Femur (tissue), 1 donor: ENCODE measurements at places on chromosomes 1 and 21.

DNA sequence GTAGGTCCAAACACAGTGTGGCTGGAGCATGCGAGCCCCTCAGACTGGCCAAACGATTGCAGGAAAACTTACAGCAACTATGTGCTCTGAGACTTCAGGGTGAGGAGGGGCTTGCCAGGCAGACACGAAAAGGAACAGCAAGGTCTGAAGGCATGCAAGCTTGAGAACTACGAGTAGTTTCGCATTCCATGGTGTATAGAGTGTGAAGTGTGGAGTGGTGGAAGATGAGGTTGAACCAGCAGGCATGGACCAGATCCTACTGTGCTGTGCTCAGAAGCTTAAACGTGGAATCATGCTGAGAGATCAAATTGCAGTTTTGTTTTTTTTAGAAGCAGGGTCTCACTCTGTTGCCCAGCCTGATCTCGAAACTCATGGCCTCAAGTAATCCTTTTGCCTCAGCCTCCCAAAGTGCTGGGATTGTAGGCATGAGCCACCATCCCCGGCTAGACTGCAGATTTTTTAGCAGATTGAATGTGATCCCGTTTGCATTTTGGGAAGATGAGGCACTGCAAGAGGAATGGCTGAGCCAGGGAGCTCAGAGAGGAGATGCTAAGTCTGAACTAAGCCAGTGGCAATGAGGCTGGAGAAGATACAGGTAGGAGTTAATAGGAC is 5.1 kb upstream of the TFAP2E start:
- no peak for DNase-seq

GRCh38 chr1:177092001-177092400 is 72.5 kb downstream of the ASTN1 start:
- DNase-seq = no peak

DNA sequence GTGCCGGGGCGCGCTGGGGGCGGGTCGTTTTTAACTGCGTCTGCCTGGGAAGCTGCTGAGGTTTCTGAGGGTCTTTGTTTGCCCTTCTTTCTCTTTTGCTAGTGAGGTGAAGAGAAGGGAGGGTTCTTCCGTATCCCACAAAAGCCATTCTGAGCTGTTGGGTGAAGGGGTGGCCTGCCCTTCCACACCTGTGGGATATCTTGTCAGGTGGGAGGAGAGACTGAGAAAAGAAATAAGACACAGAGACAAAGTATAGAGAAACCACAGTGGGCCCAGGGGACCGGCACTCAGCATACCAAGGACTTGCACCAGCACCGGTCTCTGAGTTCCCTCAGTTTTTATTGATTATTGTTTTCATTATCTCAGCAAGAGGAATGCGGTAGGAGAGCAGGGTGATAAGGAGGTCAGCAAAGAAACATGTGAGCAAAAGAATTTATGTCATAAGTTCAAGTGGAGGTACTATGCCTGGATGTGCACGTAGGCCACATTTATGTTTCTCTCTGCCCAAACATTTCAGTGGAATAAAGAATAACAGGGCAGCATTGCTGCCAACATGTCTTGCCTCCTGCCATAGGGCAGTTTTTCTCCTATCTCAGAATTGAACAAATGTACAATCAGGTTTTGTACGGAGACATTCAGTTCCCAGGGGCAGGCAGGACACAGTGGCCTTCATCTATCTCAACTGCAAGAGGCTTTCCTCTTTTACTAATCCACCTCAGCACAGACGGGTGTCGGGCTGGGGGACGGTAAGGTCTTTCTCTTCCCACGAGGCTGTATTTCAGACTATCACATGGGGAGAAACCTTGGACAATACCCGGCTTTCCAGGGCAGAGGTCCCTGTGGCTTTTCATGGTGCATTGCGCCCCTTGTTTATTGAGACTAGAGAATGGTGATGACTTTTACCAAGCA is 972 bp downstream of the PGBD2 start:
- DNase-seq = no peak

- DNase-seq = no peak
These were observed 139.2 kb downstream of the CASZ1 start for GRCh38 chr1:10657088-10657847.

DNA sequence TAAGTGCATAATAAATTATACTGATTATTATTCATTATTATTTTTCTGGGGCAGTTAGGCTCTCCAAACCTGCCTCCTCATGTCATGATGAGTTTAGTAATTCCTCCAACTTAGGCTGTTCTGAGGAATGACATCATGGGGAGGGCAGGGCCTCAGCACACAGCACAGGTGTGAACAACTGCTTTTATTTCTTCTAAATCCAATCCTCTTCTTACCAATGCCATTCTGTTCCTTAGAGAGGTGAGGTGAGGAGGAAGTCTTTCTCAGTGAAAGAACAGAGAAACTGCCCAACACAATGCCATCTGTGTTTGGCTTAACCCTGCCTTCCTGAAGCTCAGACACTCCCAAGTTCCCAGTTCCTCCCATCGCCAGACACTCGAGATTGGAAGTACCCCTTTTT is 45.4 kb upstream of the WASF2 start:
- DNase-seq = no peak

- DNase-seq = no peak
These were observed 123.2 kb downstream of the NTNG1 start for GRCh38 chr1:107264007-107264406.

- DNase-seq = no peak
These were observed 445.0 kb upstream of the DAB1 start for GRCh38 chr1:57868908-57869307.

DNA sequence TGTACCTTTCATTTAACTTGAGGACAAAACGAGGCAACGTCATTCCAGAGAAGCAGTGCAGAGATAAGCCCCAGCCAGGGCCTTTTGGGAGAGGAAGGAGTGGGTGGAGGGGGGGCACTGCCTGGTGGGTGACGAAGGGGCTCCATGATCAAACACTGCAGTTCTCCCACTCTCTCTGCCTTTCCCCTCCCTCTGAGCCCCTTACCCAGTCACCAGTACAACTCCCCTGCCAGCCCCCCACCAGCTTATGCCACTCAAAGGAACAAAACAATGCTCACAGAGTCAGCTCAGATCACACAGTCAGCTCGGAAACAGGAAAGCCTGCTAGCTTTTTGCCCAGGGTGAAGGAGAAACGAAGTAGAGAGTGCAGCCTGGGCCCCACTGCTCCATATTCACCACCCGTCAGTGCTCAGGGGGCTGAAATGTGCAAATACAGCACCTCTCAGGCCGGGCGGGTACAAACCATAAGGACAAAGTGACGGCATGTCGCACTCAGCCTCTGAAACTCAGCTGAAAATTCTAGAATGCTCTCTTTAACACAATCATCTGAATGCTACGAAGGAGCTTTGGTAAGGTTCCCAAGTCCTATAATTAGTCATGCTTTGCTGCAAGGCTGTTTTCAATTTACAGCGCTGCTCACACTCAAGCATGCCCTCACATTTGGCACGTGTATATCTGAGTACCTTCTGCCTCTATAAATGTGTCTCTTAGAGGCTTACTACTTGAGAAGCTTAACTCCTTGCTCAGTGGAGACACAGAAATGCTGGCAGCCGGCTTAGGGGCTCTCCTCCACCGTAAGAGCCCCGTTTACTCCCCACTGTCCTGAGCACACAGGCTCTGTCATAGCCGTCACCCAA is 65.8 kb upstream of the RAB4A start:
- no peak for DNase-seq

DNA sequence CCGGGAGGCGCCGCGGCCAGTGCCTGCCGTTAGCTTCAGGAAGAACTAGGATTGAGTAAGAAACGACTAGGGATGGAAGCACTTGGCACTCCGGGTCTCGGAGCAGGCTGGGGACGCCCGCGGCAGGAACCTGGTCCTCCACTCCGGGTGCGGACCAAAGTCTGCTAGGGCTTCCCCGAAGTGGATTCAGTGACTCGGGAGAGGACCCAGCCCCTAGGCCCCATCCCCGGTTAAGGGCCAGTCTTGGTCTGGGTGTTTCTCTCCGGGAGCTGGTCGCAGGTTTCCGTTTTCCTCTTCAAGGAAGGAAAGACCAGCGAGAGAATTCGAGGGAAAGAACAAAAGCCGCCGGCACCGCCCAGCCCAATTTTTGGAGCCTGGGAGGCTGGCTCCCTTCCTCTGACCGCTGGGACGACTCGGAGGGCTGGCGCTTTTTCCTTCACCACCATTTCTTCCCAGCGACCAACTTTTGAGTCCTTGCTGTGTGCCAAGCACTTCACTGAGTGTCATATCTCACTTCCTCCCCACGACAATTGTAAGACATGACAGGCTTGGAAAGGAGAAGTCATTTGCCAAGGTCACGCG is 16.8 kb upstream of the STMN1 start:
- peak; percentile 60 for DNase-seq

GRCh38 chr1:42924082-42924850 is 34.4 kb downstream of the SLC2A1 start:
- DNase-seq = peak; percentile 96

- DNase-seq = no peak
These were observed 102.0 kb upstream of the VANGL1 start for GRCh38 chr1:115539736-115540135.

DNA sequence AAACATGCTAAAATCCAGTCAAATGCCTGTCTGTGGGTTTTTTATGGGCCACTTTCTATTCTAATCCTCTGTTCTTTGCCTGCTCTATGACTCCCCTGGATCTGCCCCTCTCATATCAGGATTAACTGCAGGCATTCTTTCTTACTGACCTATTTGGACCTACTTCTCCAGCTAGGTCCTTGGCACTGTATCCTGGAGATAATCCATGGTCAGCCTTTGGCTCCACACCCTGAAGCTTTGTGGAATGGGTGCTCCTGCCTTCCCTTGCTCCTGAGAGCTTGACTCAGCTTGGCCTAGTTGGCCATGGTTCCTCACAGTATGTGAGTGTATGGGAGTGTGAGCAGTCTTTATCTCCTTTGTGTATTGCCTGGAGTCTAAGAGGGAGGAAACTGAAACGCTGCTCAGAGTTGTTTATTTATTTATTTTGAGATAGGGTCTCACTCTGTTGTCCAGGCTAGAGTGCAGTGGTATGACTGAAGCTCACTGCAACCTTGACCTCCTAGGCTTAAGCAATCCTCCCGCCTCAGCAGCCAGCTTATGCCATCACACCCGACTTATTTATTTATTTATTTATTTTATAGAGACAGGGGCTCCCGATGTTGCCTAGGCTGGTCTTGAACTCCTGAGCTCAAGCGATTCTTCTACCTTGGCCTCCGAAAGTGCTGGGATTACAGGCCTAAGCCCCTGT is 28.7 kb upstream of the CDC14A start:
- DNase-seq = no peak

GRCh38 chr21:45256021-45256911 is 31.4 kb downstream of the POFUT2 start:
- no peak for DNase-seq

DNA sequence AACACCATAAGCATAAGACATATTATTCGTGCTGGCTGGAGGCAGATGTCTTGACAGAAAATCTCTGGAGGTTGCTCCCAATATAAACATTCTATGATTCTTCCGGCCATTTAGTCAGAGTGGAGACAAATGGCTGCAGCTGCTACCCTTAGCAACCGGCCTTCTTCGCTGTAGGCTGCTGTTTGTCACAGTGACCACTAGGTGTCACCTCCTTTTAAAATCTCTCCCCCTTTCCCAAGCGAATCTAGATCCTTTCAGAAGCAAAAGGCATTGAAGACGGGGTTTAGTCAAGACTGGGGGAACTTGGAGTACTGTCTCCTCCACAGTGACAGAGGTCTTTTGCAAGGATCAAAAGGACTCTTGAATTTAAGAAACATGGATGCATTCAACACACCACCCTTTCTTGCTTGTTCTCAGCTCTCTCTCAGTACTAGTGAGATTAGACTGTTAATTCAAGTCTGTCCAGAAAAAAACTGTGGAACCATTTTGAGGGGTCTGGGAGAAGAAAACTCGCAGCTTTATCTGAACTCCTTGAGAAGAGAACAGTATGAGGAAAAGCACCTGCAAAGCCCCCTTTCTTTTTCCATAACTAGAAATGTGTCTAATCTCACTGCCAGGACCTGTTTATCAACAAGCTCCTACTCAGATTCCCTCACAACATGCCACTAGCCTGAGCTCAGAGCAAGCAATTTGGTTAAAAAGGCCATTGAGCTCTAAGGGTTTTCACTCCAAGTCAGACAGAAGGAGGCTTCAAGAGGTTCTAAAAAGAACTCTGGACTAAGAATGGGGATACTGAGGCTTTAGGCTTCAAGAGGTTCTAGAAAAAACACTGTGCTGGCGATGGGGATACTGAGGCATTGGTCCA is 408.3 kb upstream of the PLXNA2 start:
- peak; percentile 73 for DNase-seq

DNA sequence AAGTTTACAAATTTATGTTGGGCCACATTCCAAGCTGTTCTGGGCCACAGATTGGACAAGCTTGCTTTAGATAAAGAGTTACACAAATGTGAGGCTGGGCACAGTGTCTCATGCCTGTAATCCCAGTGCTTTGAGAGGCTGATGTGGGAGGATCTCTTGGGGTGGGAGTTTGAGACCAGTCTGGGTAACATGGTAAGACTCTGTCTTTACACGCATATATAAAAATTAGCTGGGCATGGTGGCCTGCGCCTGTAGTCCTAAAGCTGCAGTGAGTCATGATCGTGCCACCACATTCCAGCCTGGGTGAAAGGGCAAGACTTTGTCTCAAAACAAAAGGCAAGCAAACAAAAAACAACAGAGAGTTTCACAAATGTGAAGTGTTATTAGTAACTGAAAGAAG is 5.9 kb upstream of the VCAM1 start:
- no peak for DNase-seq

DNA sequence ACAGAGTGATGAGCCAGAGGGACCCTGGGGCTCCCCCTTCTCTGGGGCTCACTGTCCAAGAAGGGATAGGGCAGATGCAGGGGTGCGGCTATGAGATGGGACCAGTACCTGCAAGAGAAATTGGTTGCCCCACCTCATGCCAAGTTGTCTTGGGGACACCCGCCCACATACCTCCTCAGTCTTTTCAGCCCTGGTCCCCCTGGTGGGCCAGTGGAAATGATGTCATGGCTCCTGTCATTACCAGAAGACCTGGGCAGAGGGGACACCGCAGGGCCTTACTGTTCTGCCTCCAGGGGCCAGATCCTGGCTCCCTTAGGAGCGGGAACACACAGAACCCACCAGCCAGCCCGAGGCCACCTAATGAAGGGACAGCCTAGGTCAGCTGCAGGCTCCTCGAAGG is 63.2 kb downstream of the CDK18 start:
- no peak for DNase-seq

DNA sequence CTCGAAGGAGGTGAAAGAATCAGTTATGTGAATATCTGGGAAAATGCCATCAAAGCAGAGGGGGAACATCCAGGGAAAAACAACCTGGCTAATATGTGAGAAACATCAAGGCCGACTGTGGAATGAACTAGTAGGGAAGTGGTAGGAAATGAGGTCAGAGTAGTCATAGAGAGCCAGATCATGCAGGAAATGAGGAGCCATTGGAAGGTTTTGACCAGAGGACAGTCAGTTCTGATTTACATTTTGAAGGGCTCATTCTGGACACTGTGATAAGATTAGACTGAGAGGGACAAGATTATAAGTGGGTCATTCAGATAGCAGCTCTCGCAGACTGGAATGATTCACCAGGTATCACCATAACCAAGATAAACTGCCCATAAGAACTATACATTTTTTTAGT is 63.7 kb downstream of the SYT14 start:
- DNase-seq = no peak
